ENCODE measurements at places on chromosomes 2 and 18. TPM values are rescaled to one million over a fixed set of nuclear protein-coding genes. Genes with fewer than 3 reads are reported as not detected.

The WDR33 gene
- total RNA-seq, result 22.9 TPM

The TTC39C gene
- 18.3 TPM for total RNA-seq

DNA sequence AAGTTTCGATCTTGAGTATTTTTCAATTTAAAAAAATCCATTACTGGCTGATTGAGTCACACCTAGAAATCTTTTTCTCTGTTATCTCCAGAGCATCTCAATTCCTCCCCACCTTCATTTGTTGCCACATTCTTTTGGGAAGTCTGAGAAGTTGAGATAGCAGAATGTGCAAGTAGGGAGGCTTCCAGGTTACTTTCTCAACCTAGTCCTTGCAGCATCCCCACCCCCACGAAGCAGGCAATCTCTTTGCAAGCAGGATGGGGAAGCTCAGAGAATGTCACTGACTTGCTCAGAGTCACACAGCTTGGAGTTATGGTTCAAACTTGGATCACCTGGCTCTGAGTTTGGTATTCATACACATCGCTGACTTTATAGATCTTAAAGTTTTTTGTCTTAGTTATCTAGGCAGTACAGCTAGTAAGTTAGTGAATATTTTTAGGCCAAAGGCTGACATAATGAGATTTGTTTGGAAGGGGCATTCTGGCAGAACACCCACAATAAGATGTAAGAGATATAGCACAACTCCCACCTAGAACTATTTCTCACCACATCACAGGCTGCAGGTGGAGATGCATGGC lies 25.9 kb upstream of the LCLAT1 start:
- DNase-seq, result no peak

DNA sequence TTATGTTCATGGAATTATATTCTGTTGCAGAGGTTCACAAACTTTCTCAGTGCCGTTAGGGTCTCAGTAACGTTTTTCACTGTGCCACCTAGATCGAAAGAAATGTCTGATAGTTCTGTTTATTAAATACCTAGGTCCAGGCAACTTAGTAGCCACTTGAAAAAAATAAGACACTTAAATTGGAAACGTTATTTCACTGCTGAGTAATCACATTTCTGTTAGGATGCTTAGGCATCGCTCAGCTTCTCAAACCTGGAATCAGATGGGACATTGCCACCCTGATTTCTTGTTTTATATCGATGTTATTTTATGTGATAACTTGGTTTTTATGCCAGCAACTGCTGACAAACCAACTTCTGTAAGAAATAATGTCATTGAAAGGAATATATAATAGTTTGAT lies 36.0 kb downstream of the ACTR3 start:
- DNase-seq, result no peak

The PROKR1 gene
- not detected for total RNA-seq

The APCDD1 gene
- 8.2 TPM for total RNA-seq

The DPP10 gene
- not detected for total RNA-seq

DNA sequence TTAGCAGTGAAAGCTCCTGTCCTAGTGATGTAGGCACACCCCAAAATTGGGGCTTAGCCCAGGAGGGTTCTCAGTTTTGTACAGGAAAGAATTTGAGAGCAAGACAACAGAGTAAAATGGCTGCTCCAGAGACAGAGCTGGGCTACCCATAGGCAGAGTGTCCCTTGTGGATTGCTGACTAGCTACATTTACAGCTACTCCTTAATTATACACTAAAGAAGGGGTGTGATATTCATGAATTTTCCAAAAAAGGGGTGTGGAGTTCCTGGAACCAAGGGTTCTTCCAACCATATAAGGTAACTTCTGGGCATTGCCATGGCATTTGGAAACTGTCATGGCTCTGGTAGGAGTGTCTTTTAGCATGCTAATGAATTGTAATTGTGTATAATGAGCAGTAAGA lies 52.8 kb downstream of the MOGAT1 start:
- no peak for DNase-seq

The TMEM237 gene
- total RNA-seq, result 92.9 TPM

DNA sequence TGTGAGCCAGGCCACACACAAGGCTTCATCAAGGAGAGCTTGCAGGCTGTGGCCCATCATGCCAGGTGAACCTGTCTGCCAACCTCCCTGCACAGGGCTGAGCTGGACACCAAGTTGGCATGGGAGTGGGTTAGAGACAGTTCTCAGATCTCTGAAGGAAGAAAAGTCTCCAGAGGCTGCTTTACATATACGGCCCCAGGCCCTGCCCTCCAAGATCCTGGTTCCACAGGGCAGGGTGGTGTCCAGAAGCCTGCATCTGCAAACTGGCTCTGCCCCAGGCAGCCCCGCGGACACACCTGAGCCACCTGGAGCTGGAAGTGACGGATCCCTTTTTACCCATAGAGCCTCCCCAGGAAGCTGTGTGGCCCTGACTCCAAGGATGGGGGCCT lies 24.2 kb upstream of the HES6 start:
- DNase-seq, result no peak

DNA sequence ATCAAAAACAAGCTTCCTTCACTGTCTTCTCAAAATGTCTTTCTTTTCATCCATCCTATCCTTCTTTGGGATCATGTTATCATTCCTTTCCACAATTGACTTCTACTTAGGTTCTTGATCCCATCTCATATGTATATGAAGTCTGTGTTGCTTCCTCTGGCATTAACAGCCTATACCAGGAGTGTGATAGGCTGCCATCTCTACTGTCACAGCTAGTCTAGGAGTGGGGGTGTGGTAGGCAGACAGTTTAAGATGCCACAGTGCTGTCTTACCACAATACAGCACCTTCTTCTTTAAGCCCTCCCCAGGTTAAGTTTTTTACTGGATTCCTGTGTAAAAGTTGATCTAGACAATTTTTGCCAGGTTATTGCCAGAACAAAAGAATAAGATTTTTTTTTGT lies 3.7 kb upstream of the HTR2B start:
- no peak for DNase-seq

GRCh38 chr18:31789409-31789808 lies 28.7 kb upstream of the SLC25A52 start:
- DNase-seq, result no peak

The GALNT13 gene
- 0.75 TPM for total RNA-seq

DNA sequence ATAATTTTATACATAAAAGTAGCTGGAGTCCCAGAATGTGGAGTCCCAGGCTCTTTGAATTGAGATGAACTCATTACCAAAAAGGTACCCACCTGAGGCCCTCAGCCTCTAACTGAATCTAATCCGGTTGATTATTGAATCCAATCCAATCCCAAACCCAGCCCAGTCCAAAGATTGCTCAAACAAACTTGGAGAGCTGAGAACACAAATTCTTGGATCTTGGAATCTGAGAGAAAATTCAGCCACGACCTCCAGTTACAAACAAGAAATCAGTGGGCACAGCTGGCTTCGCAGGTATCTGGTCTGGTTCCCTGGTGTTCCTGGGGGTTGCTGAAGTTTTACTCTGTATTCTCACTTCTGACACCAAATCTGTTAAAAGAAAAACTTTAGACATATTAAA lies 28.4 kb upstream of the RHOB start:
- DNase-seq, result no peak

- peak; percentile 77 for DNase-seq
These were observed 216.5 kb upstream of the FN1 start for GRCh38 chr2:215652388-215652787.

GRCh38 chr18:29712785-29713184 lies 1329.8 kb downstream of the DSC3 start:
- no peak for DNase-seq

DNA sequence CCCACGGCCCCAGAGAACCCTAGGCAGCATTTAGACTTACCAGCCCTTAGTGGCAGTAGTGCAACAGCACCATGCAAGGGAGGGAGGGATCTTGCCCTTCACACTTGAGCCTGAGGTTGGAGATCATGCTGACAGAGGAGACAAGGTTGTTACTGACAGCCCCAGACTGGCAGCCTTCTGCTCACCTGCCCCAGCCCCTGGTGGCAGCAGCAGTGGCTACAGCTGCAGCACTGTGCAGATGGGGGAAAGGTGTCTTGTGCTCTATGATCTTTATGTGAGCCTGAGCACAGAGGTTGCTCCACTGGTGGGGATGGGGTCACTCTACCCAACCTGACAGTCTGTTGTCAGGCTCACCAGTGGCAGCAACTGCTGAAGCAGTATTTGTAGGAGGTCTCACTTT lies 501.2 kb upstream of the LRRTM4 start:
- no peak for DNase-seq

DNA sequence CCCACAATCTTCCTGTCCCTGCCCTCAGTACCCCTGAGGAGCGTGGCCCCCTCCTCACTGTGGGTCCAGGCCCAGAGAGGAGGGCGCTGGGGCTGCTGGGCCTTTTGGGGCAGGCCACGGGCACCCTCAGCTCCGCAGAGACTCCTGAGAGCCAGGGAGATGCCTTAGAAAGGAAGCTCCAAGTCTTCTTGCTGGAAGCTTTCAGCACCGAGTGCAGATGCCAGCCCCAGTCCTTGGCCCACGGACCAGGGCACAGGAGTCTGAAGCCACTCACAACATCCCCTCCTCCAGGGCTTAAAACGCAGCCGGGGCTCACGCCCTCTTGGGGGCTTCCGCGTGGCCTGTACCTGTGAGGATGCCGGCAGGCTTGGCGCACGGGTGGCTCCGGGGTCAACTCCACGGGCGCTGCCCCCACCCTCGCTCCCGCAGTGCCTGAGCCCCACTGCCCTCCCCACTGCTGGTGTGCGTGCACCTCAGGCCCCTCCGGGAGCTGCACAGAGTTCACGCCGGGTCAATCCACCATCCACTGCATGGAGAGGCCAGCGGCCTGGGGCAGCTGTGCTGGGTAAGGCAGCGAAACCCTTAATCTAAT lies 72.1 kb upstream of the CTDP1 start:
- DNase-seq, result no peak
